WTC11 (cell line): ENCODE measurements at places on chromosomes 6 and 20. TPM values are rescaled to one million over a fixed set of nuclear protein-coding genes. Genes with fewer than 3 reads are reported as not detected.

The CD164 gene
- 74.9 to 80.2 TPM (median 79.8 TPM) in 3 replicates for total RNA-seq

The OXT gene
- total RNA-seq = not detected in 3 replicates

The ATP6V1G2 gene
- 2.7 to 4.1 TPM (median 4.0 TPM) in 3 replicates for total RNA-seq

The DEFB119 gene
- total RNA-seq = not detected in 3 replicates

The CCN5 gene
- 0.16 to 0.37 TPM (median 0.23 TPM) in 3 replicates for total RNA-seq

The CFAP61 gene
- 0.18 to 0.61 TPM in 2 of 3 replicates, not detected in the other for total RNA-seq

The SLC16A10 gene
- total RNA-seq = 14.9 to 18.4 TPM (median 16.0 TPM) in 3 replicates

The EEF1A2 gene
- total RNA-seq = 26.0 to 35.7 TPM (median 34.9 TPM) in 3 replicates

The SIRPG gene
- not detected in 3 replicates for total RNA-seq

The KHDC1L gene
- total RNA-seq = 0.28 TPM in 1 of 3 replicates, not detected in the others

The CHRNA4 gene
- total RNA-seq = 2.5 to 5.7 TPM (median 4.8 TPM) in 3 replicates

The C6orf132 gene
- total RNA-seq = 38.1 to 52.6 TPM (median 38.2 TPM) in 3 replicates

The SLC17A2 gene
- total RNA-seq = not detected in 3 replicates

The BTN1A1 gene
- total RNA-seq = 0.14 to 0.15 TPM in 2 of 3 replicates, not detected in the other

The FLOT1 gene
- total RNA-seq = 110 to 121 TPM (median 120 TPM) in 3 replicates

The LZTS3 gene
- 32.6 to 39.4 TPM (median 38.7 TPM) in 3 replicates for total RNA-seq

The TFAP2B gene
- total RNA-seq = not detected in 3 replicates

The DACT2 gene
- total RNA-seq = 3.4 to 4.9 TPM (median 3.8 TPM) in 3 replicates

The PDE10A gene
- total RNA-seq = 2.3 to 3.1 TPM (median 3.0 TPM) in 3 replicates

The SLC24A3 gene
- 4.7 to 5.7 TPM (median 5.3 TPM) in 3 replicates for total RNA-seq

The SENP6 gene
- 90.9 to 100 TPM (median 99.4 TPM) in 3 replicates for total RNA-seq

The MYCT1 gene
- 1.4 to 2.0 TPM (median 1.5 TPM) in 3 replicates for total RNA-seq

The SERPINB6 gene
- 28.0 to 33.7 TPM (median 32.9 TPM) in 3 replicates for total RNA-seq

The NKX2-2 gene
- total RNA-seq = not detected in 3 replicates

The DEFB129 gene
- not detected in 3 replicates for total RNA-seq

The FOXF2 gene
- total RNA-seq = 0.07 to 0.11 TPM in 2 of 3 replicates, not detected in the other

The LY6G5C gene
- 0.98 to 1.6 TPM (median 1.0 TPM) in 3 replicates for total RNA-seq

The ASIP gene
- total RNA-seq = not detected in 3 replicates

The SNAI1 gene
- 7.0 to 8.7 TPM (median 7.9 TPM) in 3 replicates for total RNA-seq

The ADGRF5 gene
- 0.11 to 0.25 TPM (median 0.24 TPM) in 3 replicates for total RNA-seq

The ZNF322 gene
- 42.9 to 50.8 TPM (median 47.3 TPM) in 3 replicates for total RNA-seq

The IRF4 gene
- 1.6 to 2.2 TPM (median 2.2 TPM) in 3 replicates for total RNA-seq

The KCNK16 gene
- not detected in 3 replicates for total RNA-seq
